ENCODE measurements at places on chromosomes 5 and 9.

DNA sequence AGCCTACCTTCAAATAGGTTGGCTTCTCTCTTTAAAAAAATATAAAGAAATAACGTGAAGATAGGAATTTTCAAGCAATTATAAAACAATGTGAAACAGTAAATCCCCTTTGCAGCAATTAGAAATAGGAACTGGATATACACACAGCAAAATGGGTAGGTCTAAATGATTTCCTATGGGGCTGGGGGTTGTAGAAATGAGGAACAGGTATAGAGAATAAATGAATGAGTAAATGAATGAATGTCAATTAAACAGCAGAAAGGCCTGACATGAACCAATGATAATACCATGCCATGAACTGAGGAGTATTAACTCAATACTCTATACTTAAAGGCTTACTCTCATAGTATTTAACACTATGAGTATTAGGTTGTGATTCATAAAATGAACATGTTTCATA lies 21.6 kb downstream of the SSBP2 start:
- DNase-seq: no peak

DNA sequence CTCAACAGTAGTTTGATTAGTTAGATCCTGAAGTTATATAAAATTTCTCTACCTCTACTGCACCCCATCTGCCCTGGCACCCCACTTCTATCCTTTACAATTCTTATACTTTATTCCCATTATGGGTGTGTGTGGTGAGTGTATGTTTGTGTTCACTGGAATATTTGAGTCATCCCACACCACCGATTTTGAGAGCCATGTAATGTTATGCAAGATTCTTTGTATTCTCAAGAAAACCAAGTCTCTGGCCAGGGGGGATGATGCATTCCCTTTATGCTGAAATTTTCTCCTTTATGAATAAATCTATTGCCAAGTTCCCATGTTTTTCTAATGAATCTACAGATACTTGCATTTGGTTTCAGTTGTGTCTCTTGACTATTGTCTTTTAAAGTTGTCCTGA lies 266.8 kb downstream of the ARHGEF28 start:
- DNase-seq: peak; percentile 86

- no peak for DNase-seq
These were observed 810.4 kb upstream of the GRAMD2B start for GRCh38 chr5:125612776-125613175.

- no peak for DNase-seq
These were observed 60.1 kb downstream of the OTULIN start for GRCh38 chr5:14724633-14725032.

- peak; percentile 81 for DNase-seq
These were observed 30.2 kb downstream of the GOLGA2 start for GRCh38 chr9:128245421-128246151.

GRCh38 chr5:27854243-27854852 lies 816.0 kb upstream of the CDH9 start:
- no peak for DNase-seq

DNA sequence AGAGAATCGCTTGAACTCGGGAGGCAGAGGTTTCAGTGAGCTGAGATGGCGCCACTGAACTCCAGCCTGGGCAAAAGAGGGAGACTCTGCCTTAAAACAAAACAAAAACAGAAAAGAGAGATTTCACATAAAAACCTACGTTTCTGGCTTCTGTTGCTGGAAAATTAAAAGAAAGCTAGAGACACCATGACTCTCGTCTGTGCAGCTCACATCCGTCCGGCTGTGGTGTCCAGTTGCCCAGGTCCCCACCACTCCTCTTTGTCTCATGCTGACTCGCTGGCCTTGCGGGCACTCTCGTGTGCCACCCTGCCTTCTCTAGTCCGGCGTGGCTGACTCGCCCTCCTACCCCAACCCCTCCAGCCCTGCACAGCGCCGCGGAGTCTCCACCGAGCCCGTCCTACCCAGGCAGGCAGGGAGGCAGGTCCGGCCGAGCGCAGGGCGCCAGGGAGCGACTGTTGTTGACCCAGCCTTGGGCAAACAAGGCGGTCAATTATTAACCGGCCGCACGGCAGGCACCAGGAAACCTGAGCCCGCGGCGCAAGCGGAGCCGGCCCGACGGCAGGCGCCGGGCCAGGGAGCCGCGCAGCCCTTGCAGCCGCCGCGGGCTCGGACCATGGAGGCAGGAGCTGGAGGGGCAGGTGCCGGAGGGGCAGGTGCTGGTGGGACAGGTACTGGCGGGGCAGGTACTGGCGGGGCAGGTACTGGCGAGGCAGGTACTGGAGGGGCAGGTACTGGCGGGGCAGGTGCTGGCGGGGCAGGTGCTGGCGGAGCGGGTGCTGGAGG lies at the start of gene PRRT1B:
TSS of gene PRRT1B (plus strand) at position 521 of the 783 bp plus-strand sequence. CDS start at position 614, 93 bp downstream.
- DNase-seq: no peak

DNA sequence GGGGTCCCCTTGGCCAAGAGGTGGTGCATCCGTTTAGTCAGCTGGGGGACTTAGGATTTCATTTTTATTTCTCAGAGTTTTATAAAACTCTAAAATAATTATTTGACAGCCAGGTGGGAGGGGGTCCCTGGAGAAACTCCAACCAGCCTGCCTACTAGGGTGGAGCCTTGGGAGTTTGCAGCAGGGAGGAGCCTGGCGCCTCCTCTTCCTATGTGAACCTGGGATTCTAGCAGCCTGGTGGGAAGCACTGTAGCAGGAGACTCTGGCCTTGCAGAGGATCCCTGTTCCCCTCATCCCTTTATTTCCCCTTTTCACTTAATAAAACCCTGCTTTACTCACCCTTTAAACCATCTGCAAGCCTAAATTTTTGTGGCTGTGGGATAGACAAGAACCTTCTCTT lies 50.8 kb downstream of the FXN start:
- no peak for DNase-seq

- no peak for DNase-seq
These were observed 14.6 kb upstream of the PPP2CA start for GRCh38 chr5:134240421-134240962.

Data from GM03348 (cell line).